ENCODE measurements at places on chromosomes 3 and 15.
A peak's percentile ranks its signal among the peaks of the same experiment; 100 is the strongest.

DNA sequence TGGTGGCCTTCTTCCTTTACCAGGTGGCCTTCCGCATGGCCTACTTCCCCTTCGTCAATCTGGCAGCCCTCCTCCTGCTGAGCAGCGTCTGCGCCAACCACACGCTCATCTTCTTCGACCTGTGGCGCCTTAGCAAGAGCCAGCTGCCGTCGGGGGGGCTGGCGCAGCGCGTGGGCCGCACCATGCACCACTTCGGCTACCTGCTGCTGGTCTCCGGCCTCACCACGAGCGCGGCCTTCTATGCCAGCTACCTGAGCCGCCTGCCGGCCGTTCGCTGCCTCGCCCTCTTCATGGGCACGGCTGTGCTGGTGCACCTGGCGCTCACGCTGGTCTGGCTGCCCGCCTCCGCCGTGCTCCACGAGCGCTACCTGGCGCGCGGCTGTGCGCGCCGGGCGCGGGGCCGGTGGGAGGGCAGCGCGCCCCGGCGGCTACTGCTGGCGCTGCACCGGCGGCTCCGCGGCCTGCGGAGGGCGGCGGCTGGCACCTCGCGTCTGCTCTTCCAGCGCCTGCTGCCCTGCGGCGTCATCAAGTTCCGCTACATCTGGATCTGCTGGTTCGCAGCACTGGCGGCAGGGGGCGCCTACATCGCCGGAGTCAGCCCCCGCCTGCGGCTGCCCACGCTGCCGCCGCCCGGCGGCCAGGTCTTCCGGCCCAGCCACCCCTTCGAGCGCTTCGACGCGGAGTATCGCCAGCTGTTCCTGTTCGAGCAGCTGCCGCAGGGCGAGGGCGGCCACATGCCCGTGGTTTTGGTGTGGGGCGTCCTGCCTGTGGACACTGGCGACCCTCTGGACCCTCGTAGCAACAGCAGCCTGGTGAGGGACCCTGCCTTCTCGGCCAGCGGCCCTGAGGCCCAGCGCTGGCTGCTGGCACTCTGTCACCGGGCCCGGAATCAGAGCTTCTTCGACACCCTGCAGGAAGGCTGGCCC lies 9.9 kb downstream of the DISP2 start:
- peak; percentile 23 for DNase-seq

- no peak for DNase-seq
Measured at GRCh38 chr3:181764544-181764943, 52.8 kb downstream of the SOX2 start.

DNA sequence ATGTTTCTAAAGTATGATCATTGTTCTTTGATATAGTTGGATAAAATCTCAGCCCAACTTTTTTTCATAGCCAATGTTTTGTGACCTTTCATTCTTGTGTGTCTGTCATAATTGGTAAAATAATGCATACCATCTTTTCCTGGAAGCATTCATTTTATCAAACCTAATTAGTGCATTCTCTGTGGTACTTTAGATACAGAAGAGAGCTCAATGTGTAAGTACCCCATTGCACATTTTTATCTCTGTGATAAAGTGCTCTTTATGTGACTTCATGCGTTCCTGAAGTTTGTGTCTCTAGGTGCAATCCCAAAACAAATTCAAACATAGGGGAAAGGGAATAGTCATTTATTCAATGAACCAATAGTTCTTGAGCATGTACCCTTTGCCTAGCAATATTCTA lies 628.5 kb downstream of the GBE1 start:
- no peak for DNase-seq

GRCh38 chr15:63600001-63600615 lies 2.9 kb downstream of the FBXL22 start:
- no peak for DNase-seq

GRCh38 chr3:194840661-194841514 lies 155.2 kb downstream of the FAM43A start:
- DNase-seq: no peak

- DNase-seq: no peak
Measured at GRCh38 chr3:127156338-127157050, 36.4 kb upstream of the PRR23E start.

DNA sequence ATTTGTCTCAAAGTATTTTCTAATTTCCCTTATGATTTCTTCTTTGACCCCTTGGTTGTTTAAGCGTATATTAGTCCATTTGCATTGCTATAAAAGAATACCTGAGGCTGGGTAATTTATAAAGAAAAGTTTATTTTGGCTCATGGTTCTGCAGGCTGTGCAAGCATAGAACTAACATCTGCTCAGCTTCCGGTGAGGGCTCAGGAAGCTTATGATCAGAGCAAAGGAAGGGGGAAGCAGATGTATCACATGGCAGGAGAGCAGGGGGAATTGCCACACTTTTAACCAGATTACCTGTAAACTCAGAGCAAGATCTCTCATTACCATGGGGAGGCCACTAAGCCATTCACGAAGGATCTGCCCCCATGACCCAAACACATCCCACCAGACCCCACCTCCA lies 148.2 kb downstream of the PDE8A start:
- DNase-seq: no peak

GRCh38 chr3:52245322-52246263 lies at the start of gene PPM1M:
Gene PPM1M (plus strand): TSS chr3:52245759. CDS start chr3:52245825, 66 bp downstream.
- no peak for DNase-seq

GRCh38 chr3:158727206-158728060 lies 4.8 kb downstream of the RARRES1 start:
- peak; percentile 29 for DNase-seq

DNA sequence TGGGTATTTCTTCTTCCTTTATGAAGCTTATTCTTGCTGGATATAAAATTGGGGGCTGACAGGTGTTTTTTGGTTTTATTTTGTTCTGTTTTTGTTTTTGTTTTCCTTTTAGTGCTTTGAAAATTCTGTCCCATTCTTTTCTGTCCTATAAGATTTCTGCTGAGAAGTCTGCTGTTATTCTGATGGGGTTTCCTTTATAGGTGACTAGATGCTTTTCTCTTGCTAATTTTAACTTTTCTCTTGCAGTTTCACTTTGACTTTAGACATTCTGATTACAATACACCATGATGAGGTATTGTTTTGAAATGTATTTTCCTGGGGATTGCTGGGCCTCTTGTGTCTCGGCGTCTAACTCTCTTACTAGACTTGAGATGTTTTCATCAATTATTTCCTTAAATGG lies 22.8 kb downstream of the TTC14 start:
- no peak for DNase-seq

GRCh38 chr3:47238017-47238416 lies 44.6 kb downstream of the KIF9 start:
- DNase-seq: no peak

GRCh38 chr3:61354604-61355003 lies 103.4 kb upstream of the FHIT start:
- DNase-seq: no peak

DNA sequence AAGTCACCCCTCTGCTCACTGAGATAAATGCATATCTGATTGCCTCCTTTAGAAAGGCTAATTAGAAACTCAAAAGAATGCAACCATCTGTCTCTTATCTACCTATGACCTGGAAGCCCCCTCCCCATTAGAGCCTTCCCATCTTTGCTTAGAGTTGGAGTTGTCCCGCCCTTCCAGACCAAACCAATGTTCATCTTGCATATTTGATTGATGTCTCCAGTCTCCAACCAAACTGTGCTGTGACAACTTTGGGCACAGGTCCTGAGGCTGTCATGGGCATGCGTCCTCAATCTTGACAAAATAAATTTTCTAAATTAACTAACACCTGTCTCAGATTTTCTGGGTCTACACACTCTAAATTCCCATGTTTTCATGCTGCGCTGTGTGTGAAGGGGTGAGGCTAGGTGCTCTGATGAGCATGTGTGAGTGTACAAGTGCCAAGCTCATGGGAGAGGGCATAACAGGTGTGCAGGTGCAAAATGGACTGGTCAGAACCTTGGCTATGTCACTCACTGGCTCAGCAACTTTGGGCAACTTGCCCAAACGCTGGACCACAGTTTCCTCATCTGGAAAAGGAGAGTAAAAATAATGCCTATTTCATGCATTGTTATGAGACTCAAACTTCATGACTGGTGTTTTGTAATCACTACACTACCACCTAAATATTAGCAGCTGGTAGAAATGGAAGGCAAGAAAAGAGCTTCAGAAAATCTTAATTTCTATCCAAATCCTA lies 7.2 kb downstream of the DAPK2 start:
- no peak for DNase-seq

DNA sequence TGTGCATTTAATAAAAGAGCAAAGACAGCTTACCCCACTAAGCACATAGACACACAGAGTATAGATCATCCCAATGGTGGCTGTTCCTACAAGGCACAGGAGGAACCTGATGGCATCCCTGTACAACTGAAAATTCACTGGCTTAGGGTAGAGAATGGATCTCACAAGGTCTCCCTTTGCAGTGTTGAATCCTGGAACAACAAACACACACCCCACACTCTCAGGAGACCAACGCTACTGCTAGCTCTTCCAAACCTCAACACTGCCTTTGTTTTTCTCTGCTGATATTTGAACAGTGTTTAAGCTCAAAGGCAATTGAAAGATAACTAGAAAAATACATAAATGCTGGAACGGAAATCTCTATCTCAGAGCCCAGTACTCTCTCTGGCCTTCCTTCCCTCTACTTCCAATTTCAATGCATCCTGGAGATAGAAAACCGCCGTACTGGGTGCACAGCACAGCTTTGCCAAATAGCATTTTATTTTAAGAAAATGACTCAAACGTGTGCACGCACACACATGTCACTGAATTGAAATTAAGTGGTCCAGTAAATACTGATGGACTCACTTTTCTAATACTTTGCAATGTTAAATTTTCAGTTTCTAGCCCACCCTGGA lies 87.5 kb upstream of the ATP13A5 start:
- DNase-seq: peak; percentile 11

DNA sequence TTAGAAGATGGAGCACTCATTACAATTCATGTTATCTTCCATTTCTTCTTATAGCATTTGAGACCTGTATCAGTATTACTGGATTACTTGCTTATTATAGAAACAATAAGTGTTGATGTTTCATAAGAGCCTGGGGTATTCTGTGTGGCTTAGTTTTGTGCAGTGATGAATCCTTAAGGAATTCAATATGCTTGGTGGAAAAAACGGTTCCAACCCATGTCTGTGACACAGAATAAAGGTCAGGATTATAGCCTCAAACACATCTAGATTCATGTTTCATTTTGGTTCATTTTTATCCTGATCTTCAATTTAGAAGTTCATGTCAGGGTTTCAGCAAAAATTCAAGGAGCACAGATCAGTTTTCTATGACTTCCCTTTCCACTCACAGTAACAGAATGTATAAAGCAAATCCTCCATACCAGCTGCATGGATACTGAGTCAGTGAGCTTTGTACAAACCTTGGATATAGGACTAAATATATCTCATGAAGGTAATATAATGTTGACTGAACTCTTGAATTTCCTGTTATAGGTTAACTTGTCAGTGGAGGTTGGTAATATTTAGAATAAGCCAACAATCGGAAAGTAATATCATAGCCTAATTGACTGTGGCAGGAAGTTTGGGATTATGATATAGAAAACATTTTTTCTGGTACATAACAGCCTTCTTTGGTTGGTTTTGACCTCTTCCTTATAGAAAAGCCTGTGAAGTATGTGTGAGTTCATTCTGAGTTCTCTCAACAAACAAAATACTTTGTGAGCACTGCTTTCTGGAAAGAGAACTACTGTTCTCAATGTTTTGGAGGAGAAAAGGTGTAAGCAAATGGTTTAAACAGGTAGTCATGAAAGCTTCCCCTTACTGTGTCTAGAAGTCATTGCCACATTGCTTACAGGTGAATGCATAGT lies 218.2 kb upstream of the TPM1 start:
- no peak for DNase-seq

DNA sequence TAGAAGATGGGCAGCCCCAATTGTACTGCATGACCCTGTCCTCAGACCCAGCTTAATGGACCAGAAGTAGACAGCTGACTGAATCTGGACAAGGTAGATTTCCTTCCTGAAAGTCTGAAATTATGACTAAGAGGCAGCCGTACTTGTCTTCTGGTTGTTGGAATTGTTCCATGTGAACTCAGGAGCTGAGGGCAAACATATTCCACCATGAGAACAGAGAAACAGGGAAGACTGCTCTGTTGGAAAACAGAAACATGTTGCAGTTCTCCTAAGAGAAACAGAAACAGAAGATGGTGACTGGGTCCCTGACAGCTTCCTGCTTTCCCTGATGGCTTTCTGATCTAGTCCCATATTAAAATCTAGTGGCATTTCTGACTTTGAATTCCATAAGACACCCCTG lies 24.1 kb downstream of the POPDC2 start:
- no peak for DNase-seq

DNA sequence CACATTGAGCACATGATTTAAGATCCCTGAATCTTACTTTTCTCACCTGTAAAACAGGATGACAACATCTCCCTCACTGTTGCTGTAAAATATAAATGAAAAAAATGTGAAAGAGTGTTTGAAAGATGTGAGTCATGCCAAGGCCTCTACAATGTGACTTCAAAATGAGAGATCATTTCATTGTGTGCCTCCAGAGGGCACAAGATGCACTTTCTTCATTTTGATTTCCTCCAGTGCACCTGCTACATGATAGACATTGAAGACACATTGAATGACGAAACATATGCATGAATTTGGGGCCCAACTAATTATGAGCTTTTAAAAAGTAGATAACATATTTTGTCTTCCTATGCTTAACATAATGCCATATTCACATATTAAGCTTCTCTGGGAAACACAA lies 170.3 kb downstream of the MOBP start:
- no peak for DNase-seq

- DNase-seq: no peak
Measured at GRCh38 chr3:57746156-57747010, 9.7 kb upstream of the SLMAP start.

GRCh38 chr3:117489663-117490079 lies 780.1 kb downstream of the TUSC7 start:
- DNase-seq: no peak

GRCh38 chr3:196654735-196655090 lies 15.2 kb downstream of the NRROS start:
- no peak for DNase-seq

- no peak for DNase-seq
Measured at GRCh38 chr3:61248496-61248895, 2.8 kb downstream of the FHIT start.

DNA sequence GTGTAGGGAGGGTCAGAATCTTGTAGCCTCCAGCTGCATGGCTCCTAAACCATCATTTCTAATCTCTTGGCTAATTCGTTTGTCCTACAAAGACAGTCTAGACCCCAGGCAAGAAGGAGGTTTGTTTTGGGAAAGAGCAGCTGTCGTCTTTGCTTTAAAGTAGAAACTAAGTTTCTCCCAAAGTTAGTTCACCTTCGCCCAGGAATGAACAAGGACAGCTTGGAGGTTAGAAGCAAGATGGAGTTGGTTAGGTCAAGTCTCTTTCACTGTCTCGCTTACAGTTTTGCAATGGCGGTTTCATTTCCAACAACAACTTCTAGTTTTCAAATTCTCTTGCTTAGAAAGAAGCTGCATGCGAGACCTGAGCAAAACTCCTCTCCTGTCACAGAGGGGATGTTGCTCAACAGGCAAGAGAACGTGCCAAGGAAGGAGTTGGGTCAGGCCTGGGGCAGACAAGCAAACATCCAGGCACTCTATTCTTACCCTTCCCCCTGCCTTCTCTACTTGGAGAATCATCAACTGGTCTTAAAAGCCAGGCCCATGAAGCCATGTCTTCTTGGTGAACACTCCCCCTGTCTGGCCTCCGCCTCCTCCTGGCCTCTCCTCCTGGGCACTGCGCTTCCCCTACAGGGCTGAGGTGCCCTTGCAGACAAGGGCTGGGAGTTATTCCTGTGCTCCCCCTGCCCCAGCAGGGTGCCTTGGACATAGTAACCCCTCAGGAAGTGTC lies 57.6 kb downstream of the TMEM44 start:
- no peak for DNase-seq

Data from NCI-H774 (cell line).